Activated T-helper 1 cell treated with Interleukin-2 at 50 U/mL for 16 hours (primary cell): ENCODE measurements at places on chromosomes 6 and 20.

DNA sequence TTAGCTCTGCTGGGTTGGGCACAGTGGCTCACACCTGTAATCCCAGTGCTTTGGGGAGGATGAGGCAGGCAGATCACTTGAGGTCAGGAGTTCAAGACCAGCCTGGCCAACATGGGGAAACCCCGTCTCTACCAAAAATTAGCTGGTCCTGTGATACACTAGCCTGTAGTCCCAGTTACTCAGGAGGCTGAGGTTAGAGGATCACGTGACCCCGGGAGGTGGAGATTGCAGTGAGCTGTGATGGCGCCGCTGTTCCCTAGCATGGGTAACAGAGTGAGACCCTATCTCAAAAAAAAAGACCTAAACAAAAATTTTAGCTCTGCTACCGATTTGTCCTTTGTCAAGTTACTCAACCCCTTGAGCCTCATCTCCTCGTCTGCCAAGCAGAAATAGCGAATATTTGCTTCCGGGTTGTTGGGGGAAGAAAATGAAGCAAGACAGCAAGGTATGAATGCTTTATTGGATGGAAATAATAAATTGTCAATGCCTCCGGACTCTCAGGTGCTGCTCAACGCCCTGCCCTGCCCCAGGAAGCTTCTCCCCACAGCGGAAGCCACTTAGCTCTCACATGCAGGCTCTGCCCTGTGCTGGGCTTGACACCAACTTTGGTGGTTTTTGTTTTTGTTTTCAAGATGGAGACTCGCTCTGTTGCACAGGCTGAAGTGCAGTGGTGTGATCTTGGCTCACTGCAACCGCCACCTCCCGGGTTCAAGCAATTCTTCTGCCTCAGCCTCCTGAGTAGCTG lies 24.9 kb upstream of the ITCH start:
- DNase-seq, result no peak

GRCh38 chr6:142843361-142843760 lies 101.6 kb downstream of the HIVEP2 start:
- no peak for DNase-seq

- no peak for DNase-seq
These were observed 203.9 kb downstream of the PREX1 start for GRCh38 chr20:48623906-48624265.

GRCh38 chr20:64142590-64142989 lies 21.7 kb upstream of the MYT1 start:
- no peak for DNase-seq

DNA sequence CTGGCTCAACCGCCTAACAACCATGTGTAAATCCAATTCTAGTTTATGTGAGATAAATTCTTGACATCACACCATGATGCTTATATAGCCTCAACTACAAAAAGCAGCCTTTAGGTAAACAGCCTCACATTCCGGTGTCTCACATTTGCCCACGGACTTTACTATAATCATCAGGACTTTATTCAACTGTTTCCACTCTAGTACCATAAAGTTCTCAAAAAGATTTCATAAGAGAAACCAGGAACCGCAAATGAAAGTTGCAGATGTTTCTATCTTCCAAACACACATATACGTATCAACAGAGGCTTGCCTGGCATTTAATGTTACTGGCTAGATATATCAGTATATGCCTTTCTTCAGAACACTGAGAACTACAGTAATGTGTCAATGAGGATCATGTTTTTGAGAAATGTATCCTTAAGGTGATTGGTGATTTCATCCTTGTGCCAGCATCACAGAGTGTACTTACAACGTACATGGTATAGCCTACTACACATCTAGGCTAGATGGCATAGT lies 80.0 kb downstream of the EPB41L2 start:
- DNase-seq, result no peak

DNA sequence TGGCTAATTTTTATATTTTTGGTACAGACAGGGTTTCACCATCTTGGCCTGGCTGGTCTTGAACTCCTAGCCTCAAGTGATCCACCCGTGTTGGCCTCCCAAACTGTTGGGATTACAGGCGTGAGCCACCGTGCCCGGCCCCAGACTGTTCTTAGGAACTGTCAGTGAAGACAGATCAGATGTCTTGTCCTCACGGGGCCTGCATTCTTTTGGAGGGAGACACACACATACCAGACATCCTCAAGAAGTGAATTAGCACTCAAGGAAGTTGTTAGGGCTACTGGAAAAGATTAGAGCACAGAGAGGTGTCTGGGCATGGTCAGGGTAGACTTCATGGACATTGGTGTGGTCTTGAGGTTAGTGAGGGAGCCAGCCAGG lies 10.3 kb upstream of the LPIN3 start:
- DNase-seq, result no peak

GRCh38 chr20:36967636-36968035 lies 16.1 kb upstream of the SAMHD1 start:
- DNase-seq, result no peak

DNA sequence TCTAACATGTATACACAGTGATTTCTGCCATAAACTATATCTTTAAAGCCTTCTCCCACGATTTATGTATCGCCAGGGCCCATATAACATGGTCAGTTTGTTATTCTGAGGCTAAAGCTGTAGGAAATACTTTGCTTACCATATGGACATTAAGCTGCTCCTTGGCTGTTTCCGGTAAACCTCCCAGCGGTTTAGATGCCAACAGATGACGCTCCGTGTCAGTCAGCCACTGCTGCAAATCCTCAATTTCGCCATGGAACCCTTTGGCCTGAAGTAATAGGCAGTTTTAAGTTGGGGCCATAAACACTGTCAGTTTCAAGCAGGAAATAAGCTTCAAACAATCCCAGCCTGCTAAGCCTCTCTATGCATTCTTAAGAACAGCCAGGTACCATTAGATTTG lies 145.4 kb downstream of the DST start:
- DNase-seq, result no peak

DNA sequence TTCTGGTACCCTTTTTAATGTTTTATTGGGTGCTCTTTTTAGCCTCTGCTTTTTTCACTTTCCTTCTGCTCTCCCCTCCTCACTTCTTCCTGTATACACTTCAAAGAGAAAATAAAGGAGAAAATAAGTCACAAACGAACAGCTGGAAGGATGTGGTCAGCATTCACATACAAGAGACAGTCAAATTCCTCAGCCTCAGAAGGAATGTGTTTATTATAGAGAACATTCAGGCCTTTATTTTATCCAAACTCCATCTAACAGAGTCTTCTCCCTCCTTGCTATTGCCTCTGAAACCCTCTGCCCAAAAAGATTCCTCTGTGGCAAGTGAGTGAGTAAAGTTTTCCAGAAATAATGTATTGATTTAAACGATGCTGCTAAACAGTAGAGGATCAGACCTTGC lies 490.4 kb downstream of the FRK start:
- no peak for DNase-seq

DNA sequence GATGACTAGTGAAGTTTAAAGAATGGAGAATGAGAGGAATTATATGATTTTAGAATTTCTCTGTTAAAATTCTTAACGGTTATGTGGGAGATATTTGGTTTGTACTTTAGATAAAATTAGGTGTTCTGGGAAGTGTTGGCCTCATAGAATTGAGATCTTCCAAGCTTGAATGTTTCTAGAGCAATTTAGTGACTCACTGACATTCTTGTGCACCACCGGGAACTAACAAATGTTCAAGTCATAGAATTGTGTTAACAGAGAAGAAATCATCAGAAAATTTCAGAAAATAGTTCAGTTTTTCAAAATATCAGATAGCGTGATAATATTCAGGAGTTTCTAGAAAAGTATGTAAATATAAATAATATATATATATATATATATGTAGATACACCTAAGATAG lies 67.9 kb upstream of the BMP5 start:
- DNase-seq, result no peak

DNA sequence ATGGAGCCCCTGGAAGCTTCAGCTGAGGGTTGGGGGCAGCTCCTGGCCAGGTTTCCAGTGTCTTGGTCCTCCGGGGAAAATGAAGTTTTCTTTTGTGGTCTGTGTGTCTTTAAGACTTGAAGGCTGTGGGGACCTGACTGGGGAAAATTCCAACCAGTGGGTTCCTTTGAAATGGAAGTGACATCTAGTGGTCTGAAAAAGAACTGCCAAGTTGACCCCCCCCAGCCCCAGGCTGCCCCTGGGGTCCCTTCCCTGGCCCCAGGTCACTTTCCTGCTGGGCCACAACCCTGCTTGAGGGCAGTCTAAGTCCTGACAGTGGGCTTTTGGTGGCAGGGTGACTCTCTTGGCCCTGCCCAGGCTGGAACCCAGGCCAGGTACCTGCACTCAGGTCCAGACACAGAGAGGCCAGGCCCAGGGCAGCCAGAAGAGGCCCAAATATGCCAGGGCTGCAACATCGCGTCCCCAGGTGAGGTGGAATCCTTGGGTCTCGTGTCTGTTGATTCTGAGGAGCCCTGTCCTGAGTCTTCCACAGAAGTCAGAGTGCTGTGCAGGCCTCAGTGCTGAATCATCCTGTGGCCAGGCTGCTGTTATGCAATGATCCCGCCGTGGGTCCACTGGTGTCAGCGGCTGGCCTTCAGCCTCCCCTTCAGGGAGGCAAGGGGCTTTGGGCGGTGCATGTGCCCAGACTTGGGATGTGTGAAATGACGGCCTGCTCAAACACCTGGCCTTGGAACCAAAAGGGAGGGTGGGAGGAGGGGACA lies 68.4 kb downstream of the VEGFA start:
- no peak for DNase-seq

DNA sequence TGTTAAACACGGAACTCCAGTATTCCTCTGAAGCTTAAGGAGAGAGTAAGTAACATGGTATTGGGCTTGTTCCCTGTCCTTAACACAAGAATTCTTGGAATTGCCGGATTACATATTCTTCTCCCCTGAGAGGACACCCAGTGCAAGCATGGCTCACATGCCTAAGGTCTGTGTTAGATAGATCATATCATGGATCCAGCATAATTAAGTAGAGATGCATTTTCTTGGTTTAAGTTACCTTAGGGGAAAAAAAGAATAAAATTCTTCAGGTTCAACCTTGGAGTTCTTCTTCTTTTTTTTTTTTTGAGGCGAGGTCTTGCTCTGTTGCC lies 53.9 kb downstream of the AKAP12 start:
- DNase-seq, result no peak

DNA sequence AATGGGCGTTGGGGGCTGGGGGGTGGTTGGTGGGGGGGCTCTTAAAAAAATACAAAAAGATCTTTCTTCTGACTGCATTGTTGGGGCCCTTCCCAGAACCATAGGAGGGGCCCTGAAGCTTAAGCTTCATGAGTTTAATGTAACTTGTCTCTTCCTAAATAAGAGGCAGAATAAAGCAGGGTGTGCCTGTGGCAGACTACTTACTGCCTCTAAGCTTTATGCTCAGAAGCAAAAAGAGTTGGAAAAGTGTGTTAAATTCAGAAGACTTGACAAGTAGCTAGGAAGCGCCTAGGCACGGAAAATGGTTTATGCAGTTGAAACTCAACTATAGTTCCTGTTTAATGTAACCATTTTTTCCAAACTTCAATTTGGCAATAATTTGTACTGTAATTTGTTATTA lies 44.5 kb downstream of the TIAM2 start:
- no peak for DNase-seq

GRCh38 chr20:1491281-1491840 lies at the start of gene SIRPB2:
SIRPB2 (minus strand) TSS chr20:1491420; CDS start chr20:1491359, 61 bp downstream.
- DNase-seq, result no peak

- no peak for DNase-seq
These were observed 84.3 kb upstream of the MRPS10 start for GRCh38 chr6:42301986-42302385.

GRCh38 chr6:31143148-31143547 lies 4.3 kb upstream of the PSORS1C2 start:
- no peak for DNase-seq

- DNase-seq, result no peak
These were observed 24.4 kb downstream of the UST start for GRCh38 chr6:148771212-148771601.

- DNase-seq, result no peak
These were observed 43.6 kb downstream of the CDYL start for GRCh38 chr6:4819706-4820283.

DNA sequence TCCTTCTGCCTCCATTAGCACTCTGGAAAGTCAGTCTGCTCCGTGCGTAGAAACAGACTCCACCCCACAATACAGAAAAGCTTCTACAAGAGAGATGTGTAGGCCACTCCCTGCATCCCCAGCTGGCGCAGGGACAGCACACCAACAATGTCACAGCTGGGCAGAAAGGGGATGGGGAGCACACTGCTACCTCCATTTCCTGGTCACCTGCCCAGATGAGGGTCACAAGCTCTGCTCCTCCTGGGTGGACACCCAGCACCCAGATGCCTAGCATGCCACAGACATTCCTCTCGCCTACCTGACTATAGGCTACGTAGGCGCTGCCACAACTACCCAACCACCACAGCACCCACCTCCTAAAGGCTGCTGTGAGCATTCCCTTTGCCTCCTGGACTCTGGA lies 12.2 kb downstream of the BEND3 start:
- no peak for DNase-seq

DNA sequence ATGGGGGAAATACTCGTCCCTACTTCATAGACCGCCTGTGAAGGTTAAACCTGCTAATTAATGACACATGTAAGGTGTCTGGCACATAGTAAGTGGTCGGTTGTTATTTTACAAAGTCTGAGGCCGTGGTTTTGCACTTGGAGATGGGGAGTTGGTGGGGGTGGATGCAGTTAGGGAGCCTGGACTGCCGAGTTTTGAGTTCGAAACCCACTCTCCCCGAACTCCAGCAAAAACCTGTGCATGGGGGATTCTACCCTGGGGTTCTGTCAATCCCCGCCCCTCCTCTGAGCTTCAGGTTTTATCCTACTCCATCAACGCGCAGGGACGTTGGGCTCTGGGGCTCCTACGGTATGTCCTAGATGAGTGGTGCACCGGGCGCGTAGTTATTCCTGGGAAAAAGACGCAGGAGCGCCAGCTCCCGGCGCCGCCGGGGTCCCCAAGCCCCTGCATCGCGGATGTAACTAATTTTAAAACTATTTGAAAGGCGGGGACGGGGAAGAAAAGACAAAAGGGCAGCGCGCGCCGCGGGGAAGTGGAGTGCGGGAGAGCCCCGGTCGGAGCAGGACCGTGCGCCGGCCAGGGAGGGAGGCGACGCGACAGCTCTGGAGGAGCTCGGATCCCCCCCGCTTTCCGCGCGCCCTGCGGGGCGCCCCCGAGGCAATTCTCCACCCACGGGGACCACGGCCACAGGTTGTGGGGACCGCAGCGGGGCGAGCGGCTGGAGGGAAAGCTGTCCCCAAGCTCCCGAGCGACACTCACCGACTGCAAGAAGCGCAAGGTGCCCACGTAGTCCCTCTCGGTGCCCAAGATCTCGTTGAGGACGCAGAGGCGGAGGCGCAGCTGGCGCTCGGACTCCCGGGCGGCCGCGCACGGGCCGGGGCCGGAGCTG lies 672 bp downstream of the PREX1 start:
- DNase-seq, result no peak

GRCh38 chr6:46130666-46131065 lies 877 bp downstream of the ENPP4 start:
- DNase-seq, result no peak

DNA sequence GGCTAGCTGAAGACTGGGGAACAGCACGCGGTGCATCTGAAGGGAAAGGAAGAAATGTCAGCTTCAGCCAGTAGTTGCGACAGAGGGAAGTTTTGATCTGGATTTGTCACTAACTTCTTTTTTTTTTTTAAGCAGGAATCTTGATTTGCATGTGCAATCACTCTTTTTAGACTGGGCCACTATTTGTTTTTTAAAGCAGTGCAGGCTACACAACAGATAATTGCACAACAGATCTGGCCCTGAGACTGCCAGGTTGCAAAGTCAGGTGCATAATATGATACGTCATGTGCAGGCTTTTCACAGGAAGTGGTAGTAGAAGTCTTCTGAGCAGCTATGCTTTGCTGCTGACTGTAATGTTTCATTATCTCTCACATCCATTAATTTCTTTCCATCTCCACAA lies 13.5 kb downstream of the PFDN4 start:
- DNase-seq, result no peak

- DNase-seq, result peak; percentile 34
These were observed 7.9 kb upstream of the OSER1 start for GRCh38 chr20:44218446-44218845.
